ENCODE measurements at places on chromosomes 4 and X. TPM values are rescaled to one million over a fixed set of nuclear protein-coding genes. Genes with fewer than 3 reads are reported as not detected.
A peak's percentile ranks its signal among the peaks of the same experiment; 100 is the strongest.

DNA sequence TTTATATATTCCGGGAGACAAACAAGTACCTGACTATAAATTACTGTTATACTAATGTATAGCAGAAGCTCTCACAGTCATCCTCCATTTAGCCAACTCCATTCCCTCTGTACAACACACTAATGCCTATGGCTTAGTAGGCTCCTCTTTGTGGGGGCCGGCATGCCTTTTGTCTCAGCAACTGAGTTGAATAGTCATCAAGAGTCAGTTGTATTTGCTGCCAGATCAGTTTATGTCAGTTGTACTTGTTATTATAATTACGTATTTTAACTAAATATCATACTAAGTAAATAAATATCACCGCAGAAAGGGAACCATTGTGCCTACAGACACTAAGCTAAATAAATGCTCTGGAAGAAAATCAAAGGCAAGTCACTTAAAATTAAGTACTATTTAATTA lies 9.9 kb downstream of the PRMT9 start:
- H3K27me3 ChIP-seq, result no peaks in the 10 kb centered on the region
- H3K4me1 ChIP-seq, result no peaks in the 10 kb centered on the region
- no peak for DNase-seq
- no peak overlapping the region for H3K4me3 ChIP-seq
- no peak overlapping the region for H3K27ac ChIP-seq

- H3K27ac ChIP-seq, result no peak overlapping the region
- no peak for DNase-seq
- no peak overlapping the region for H3K4me3 ChIP-seq
- H3K36me3 ChIP-seq, result no peaks in the 10 kb centered on the region
- no peaks in the 10 kb centered on the region for H3K27me3 ChIP-seq
Observed at GRCh38 chr4:30181512-30181911, 538.7 kb upstream of the PCDH7 start.

DNA sequence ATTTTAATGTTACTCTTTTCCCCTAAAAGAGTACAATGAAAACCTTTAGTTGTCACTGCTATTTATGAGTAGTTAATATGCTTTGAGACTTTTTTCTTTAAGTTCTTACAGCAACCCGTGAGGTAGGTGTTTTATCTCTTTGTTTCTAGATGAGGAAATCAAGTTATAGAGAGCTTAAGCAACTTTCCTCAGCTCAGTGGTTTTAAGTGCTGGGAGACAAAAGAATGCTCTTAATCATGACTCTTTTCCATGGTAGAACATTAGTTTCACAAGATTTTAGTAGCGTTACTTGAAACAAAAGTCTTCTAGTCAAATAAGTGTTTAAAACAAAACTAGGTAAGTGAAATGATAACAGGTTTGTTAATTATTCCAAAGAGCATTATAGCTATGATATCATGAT lies 354.7 kb upstream of the PITX2 start:
- no peak overlapping the region for H3K27ac ChIP-seq
- no peaks in the 10 kb centered on the region for H3K36me3 ChIP-seq
- H3K4me3 ChIP-seq, result no peak overlapping the region
- no peaks in the 10 kb centered on the region for H3K27me3 ChIP-seq
- DNase-seq, result no peak

DNA sequence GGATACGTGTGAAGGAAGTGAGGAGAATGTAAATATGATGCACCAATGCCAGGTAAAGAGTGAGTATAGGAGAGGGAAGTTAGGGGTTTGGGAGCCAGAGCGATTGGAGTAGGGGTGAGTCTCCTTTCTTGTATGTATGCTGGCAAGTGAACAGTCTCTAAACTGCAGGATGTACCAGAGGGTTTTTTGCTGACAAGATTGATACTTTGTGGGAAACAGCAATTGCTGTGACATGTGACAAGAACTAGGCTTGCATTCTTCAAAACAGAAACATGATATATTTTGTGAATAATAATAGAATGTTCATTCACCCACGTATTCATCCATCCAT lies 706 bp downstream of the CHIC1 start:
- DNase-seq, result no peak
- H3K36me3 ChIP-seq, result peaks cover 3% of the 10 kb centered on the region
- H3K27me3 ChIP-seq, result no peaks in the 10 kb centered on the region
- H3K27ac ChIP-seq, result peak overlapping the region; percentile 94

GRCh38 chr4:140980426-140981200 lies 152.7 kb downstream of the RNF150 start:
- no peaks in the 10 kb centered on the region for H3K36me3 ChIP-seq
- H3K27me3 ChIP-seq, result peaks cover 1% of the 10 kb centered on the region
- H3K4me1 ChIP-seq, result no peaks in the 10 kb centered on the region
- no peak for DNase-seq

DNA sequence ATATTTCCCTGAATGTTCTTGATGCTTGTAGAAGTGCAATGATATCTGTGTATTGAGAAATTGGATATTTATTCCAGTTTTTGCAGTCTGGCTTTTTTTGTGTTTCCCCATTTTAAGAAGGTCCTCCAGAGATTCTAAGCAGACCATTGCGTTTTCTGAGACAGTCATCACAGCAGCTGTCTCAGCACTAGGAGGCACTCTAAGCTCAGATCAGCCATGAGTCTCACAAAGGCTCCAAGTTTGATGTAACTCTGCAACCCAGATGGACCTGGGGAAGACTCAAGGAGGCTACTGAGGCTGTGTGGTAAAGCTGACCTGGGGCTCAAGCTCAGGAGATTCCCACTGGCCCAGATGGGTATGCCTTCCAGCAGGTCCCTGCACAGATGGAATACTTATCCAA lies 89.3 kb upstream of the CYLC1 start:
- H3K27ac ChIP-seq, result no peak overlapping the region
- no peak for DNase-seq
- H3K27me3 ChIP-seq, result no peaks in the 10 kb centered on the region
- H3K4me1 ChIP-seq, result no peaks in the 10 kb centered on the region
- no peak overlapping the region for H3K4me3 ChIP-seq

GRCh38 chr4:152310257-152310656 lies 225.6 kb downstream of the FBXW7 start:
- H3K27me3 ChIP-seq, result no peaks in the 10 kb centered on the region
- H3K4me3 ChIP-seq, result no peak overlapping the region
- H3K27ac ChIP-seq, result no peak overlapping the region

DNA sequence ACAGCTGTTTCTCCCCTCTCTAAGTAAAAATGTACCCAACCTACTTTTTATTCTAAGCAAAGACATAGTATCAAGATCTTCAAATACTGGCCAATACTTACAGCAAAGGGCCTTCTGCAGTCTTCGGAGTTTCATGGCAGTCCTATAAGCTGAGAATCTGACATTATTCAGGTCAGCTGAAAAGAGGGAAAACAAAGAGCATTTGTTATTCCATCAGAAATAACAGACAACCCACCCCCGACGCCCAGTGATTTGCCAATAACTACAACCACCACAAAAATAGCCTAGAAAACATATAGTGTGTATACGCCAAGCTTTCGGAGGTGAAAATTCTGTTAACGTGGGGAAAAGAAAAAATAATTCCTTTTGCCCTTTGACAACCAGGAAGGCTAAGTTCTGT lies 151.1 kb upstream of the FTHL17 start:
- H3K36me3 ChIP-seq, result no peaks in the 10 kb centered on the region
- no peak overlapping the region for H3K4me3 ChIP-seq
- H3K27ac ChIP-seq, result no peak overlapping the region
- DNase-seq, result no peak
- no peaks in the 10 kb centered on the region for H3K27me3 ChIP-seq

DNA sequence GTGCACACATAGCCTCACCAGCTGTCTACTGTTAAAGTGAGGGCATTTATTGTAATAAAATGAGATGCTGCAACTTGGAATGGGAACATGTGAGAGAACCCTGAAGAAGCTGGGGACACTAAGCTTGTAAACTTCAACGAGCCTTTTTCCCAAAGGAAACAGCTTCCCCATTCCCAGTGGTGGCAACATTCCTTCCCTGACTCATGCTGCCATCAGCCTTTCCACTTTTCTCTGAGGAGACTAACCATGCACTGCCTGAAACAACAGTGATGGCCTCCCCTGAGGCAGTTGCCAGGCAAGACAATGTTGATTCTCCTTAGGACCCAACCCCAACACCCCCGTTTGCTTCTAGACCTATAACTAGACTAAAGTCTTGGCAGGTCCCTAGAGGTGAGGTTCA lies 928.3 kb downstream of the GLUD2 start:
- no peaks in the 10 kb centered on the region for H3K27me3 ChIP-seq
- H3K4me1 ChIP-seq, result no peaks in the 10 kb centered on the region
- DNase-seq, result no peak

GRCh38 chr4:25875281-25875745 lies 12.5 kb upstream of the SEL1L3 start:
- no peak overlapping the region for H3K4me3 ChIP-seq
- H3K27me3 ChIP-seq, result no peaks in the 10 kb centered on the region
- no peak overlapping the region for H3K27ac ChIP-seq
- no peak for DNase-seq
- peaks cover 4% of the 10 kb centered on the region for H3K36me3 ChIP-seq

GRCh38 chrX:10157543-10157942 lies 768 bp downstream of the CLCN4 start:
- H3K27me3 ChIP-seq, result peaks cover 29% of the 10 kb centered on the region
- H3K4me1 ChIP-seq, result peaks cover 10% of the 10 kb centered on the region
- H3K36me3 ChIP-seq, result no peaks in the 10 kb centered on the region
- DNase-seq, result no peak

DNA sequence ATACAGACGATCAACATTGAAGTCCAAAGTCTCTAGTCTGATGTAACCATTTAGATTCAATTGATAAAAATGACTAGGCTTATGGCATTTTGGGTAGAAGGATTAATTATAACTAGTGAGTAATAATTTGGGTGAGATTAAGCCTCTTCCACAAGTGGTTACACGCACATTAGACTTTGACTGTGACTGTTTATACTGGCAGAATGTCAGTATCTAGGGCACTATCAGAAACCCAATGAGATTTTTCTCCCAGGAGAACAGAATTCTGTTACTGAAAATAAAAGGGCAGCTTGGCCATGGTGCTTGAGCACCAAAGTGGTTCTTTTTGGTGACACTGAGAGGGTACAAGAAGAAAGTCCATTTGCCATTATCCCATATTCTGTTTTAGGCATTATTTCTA lies 3.3 kb downstream of the PLS3 start:
- H3K4me1 ChIP-seq, result no peaks in the 10 kb centered on the region
- H3K27me3 ChIP-seq, result peaks cover 8% of the 10 kb centered on the region
- H3K36me3 ChIP-seq, result no peaks in the 10 kb centered on the region
- no peak overlapping the region for H3K4me3 ChIP-seq
- DNase-seq, result no peak
- no peak overlapping the region for H3K27ac ChIP-seq

DNA sequence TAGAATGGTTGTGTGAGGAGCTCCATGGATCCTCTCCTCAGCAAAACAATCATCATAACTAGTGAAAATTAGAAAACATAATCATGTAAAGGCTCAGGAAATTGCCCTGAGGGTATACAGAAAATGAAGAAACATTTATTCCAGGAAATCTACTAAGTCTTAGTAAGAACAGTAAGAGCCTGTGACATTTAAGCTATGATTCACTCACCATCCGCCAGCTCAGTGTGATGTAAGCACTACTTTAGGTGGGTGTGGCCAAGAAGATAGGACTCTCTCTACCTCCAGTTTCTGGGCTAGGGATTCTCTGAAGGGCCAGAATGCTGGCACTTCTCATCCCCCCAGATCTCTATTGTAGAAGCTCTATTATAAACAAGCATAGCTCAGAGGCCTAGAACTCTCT lies 147.5 kb downstream of the DLG3 start:
- no peak overlapping the region for H3K27ac ChIP-seq
- H3K36me3 ChIP-seq, result no peaks in the 10 kb centered on the region
- peaks cover 8% of the 10 kb centered on the region for H3K4me1 ChIP-seq

DNA sequence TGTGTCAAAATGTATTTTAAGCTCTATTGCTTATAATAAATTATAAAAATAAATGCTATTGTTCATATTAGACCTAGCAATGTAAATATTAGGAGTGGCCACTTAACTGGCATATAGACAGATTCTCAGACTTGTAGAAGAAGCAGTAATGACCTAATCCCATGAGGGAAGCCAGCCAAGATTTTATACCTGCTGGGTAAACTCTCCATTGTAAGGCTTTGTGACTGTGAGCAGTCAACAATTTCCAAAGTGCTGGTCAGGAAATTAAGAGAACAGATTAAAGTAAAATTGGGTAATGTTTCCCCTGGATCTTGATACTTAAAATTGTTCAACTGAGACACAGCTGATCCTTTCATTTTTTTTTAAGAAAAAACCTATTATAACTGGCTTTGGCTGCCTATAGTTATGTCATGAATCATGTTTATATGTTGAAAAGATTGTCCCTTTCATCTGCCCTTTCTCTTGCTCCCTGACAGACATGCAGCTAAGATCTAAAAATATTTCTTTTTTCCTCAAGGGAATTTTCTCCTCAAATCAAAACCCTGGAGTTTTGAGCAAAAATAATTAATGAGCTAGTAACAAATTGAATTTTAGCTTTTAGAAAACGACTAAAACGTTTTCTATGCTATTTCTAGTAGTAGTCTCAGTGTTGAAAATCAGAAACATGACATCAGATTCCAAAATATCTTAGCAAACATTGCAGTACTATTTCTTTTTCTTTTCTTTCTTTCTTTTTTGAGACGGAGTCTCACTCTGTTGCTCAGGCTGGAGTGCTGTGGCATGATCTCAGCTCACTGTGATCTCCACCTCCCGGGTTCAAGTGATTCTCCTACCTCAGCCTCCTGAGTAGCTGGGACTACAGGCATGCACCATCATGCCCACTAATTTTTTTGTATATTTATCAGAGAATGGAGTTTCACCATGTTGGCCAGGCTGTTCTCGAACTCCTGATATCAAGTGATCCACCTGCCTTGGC lies 77.9 kb downstream of the ADGRL3 start:
- no peaks in the 10 kb centered on the region for H3K27me3 ChIP-seq
- no peak overlapping the region for H3K27ac ChIP-seq
- no peak for DNase-seq
- no peaks in the 10 kb centered on the region for H3K36me3 ChIP-seq
- no peak overlapping the region for H3K4me3 ChIP-seq

DNA sequence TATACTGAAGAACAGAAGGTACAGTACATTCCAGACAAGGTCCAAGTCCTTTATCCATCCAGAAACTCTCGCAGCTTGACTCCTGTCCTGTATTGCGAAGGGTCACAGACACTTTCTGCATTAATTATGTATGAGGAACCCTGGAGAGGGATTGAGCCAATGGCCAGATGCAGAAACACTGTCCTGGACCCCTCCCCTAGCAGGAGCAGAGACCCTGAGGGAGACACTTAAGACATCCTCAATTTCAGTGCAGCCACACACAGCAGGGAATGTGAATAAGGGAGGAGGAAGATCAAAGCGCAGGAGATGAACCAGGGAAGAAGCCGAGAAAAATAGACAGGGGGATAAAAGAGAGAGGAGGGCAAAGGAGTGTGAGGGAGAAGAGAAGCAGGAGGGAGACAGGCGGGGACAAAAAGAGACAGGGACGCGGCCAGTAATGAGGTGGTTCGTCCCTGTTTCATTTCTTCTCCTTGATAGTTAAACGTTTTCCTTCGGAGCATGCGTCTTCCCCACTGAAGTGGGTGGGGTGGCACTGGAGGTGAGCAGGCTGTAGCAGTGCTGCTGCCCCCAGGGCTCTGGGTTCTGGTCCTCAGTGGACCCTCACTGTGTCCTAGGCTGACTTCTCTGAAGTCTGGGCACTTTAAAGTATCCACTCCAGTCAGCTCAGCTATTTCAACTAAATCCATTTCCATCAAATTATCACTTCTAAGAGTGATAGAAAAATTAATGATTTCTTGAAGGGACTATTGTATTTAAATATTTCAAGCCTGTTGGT lies 356.4 kb upstream of the NOCT start:
- no peak overlapping the region for H3K4me3 ChIP-seq
- H3K4me1 ChIP-seq, result no peaks in the 10 kb centered on the region
- DNase-seq, result no peak
- H3K27ac ChIP-seq, result no peak overlapping the region
- no peaks in the 10 kb centered on the region for H3K27me3 ChIP-seq
- no peaks in the 10 kb centered on the region for H3K36me3 ChIP-seq

Gene NUDT10
- 1.2 TPM for total RNA-seq

Gene BEND2
- total RNA-seq, result not detected

Gene FAM156B
- total RNA-seq, result 14.2 TPM

Gene SLC10A6
- total RNA-seq, result not detected

Gene SAGE1
- not detected for total RNA-seq

Gene PPM1K
- total RNA-seq, result 65.5 TPM

Gene VCX2
- not detected for total RNA-seq

Measured in activated CD4-positive, alpha-beta memory T cell treated with anti-CD3 and anti-CD28 coated beads for 36 hours (primary cell).